ENCODE measurements at places on chromosomes 1 and 21.

- DNase-seq, result peak; percentile 55
Measured at GRCh38 chr1:228463559-228464455, 23.4 kb upstream of the RNF187 start.

GRCh38 chr1:154326546-154327465 lies 1.5 kb downstream of the ATP8B2 start:
- no peak for DNase-seq

DNA sequence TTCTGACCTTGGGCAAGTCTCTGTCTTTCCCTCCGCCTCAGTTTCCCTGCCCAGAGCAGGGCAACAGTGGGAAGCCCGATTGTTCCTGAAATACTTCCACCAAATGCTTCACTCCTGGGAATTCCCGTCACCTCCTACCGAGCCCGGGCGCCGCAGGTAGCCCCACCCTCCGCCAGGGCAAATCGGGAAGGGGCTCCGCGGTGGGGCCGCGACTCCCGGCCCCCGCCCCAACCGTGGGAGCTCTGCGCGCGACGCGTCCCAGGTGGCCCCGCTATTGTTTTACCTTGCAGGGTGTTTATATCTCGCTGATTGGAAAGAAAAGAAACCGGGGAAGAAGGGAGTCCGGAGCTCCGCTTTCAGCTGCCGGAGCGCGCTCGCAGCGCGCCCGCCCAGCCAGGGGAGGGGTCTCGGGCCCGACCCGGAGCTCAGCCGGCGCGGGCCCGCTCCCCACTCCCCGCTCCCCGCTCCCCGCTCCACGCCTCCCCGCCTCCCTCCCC lies 407 bp downstream of the IGSF3 start:
- DNase-seq, result no peak

DNA sequence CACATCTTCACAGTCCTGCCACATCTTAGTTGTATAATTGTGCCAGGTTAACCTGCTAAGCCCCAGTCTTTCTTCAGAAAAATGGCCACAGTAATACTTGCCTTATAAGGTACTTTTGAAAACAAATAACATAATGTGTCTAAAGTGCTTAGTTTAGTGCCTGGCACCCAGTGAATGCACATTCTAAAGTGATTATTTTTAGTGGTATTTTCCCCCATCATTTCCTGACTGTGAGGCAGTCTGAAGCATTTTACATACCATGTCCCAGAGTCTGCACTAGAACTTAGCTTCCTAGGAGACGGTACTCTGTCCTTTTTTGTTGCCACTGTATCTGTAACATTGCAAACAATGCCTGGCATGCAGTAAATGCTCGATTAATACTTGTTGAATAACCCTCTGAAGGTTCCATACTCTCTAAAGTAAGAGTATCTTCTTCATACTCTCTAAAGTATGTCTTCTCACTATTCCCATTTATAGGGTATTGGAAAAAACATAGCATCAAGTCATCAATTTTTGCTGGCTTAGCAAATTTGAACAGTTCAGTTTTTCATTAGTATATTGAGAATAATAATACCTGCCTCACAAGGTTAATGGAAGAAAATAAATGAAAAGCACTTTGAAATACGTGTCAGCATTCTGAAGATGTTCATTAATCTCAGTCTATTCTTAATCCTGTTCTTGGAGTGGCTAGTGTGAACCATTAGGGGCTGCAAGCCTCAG lies 43.7 kb downstream of the FMO3 start:
- DNase-seq, result no peak

GRCh38 chr1:164683235-164683634 lies 124.3 kb downstream of the PBX1 start:
- DNase-seq, result no peak

- no peak for DNase-seq
Measured at GRCh38 chr21:46425041-46425440, 33.6 kb upstream of the DIP2A start.

GRCh38 chr1:69835955-69836354 lies 268.2 kb downstream of the LRRC7 start:
- no peak for DNase-seq

- no peak for DNase-seq
Measured at GRCh38 chr21:14438211-14438610, 55.3 kb upstream of the HSPA13 start.

- no peak for DNase-seq
Measured at GRCh38 chr1:183303901-183304300, 114.3 kb downstream of the NMNAT2 start.

DNA sequence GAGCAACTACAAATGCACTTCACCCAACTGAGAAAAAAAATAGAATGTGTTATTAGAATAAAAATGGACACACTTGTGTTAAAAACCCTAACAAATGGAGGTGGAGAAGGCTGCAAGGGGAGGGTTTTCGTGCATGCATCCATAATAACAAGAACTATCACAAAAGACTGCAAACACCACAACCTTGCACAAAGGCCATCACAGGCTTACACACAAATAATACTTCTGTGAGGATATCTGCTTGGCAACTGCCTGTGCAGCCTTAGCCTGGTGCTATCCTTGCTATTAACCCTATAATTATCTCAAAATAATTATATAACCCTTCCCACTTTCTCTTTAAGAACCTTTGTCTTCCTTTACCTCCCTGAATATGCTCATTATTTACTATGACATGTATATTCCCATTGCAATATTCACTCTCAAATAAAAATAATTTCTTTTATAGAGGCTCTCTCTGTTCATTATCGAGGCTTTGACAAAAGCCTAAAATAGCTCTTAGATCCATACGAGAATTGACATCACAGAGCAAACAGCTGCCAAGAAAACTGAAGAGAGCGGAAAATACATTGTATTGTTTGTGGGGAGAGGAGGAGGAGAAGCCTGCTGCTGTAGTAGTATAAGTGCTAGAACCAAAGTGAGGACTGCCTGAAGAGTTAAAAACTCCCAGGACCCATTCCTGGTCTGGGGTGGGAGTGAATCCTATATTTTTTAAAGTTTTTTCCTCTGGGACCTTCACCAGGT lies 1768.7 kb downstream of the BRINP3 start:
- peak; percentile 45 for DNase-seq

- DNase-seq, result no peak
Measured at GRCh38 chr1:7315946-7316345, 455.1 kb upstream of the VAMP3 start.

DNA sequence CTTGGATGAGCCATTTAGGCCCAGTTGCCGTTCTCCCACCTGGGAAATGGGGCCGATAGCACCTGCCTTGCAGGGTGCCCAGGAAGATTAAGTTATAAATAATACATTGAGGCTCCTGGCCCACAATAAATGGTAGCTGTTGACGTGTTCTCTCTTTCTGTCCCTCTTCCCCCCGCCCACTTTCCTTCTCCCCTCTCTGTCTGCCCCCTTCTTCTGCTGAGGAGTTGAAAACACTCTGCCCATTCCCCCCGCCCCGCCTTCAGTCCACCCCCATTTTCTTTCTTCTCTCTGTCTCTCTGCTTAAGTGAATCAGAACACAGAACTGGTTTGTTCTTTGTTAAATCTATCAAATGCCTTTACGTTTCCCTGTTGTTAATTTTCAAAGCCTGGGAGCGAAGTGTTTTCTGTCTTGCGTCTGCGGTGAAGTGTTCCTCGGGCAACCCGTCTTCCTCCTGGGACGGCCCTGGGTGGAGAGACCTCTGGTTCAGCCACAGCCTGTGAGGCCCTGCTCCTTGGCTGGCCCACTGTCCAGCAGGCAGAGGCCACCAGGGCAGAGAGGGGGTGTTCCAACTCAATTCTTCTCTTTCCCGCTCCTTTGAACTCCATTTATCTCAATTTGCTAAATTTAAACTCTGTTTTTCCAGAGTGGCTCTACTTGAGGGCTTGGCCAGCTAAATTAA lies 29.3 kb upstream of the SELENON start:
- no peak for DNase-seq

- no peak for DNase-seq
Measured at GRCh38 chr1:20511518-20512428, 3.8 kb upstream of the MUL1 start.

DNA sequence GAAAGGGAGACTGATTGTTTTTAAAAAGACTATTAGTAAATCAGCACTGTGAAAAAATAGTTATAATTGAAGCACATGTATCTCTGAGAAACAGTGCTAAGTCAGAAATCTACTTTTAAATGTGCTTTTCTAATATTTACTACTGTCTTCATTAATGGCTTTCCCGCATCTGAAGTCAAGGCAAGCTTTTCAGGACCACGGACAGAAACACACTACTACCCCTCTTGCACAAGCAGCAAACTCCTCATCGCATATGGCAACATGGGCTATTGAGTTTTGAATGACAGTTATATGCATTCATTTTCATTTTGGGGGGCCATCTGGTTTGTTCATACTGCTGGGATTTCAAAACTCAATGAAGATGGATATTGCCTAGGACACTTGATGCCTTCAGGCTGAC lies 433.4 kb upstream of the CAMK1G start:
- no peak for DNase-seq

DNA sequence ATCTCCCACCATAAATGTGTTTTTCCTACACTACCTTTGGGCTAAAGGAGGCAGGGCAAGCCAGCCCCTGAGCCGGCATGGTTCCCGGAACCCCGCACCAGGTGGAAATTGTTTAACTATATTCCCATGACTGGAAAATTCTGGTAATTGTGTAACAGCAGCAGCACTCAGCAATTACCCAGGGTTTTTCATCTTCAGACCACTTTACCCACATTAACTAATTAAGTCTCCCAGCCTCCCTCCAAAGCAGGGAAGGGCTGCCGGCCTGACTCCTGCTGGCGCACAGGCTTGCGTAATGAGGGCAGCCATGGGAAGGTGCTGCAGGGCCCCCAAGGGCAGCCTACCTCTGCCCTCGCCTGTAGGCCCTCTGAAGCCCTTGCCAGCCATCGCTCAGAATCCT lies 140.7 kb upstream of the VAMP3 start:
- DNase-seq, result peak; percentile 85

DNA sequence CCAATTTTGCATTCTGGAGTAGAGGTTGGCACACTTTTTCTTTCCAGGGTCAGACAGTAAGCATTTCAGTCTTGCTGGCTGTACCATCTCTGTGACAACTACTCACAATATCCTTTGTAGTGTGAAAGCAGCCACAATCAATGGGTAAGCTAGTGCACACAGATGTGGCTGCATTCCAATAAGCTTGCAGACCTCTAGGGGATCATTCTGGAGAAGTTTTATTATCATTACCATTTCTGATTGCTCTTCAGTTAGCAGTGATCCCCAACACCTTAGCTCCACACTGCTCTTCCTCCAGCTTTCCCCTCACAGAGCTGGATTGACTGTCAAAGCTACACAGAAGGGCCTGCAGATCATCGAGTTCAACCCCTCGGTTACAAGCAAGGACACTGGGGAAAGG lies 9.1 kb downstream of the RXRG start:
- DNase-seq, result no peak

- no peak for DNase-seq
Measured at GRCh38 chr1:201660931-201661822, 122.2 kb downstream of the NAV1 start.

- DNase-seq, result no peak
Measured at GRCh38 chr1:239363930-239364329, 22.4 kb upstream of the CHRM3 start.

GRCh38 chr1:93977598-93977945 lies 68.3 kb upstream of the GCLM start:
- DNase-seq, result no peak

DNA sequence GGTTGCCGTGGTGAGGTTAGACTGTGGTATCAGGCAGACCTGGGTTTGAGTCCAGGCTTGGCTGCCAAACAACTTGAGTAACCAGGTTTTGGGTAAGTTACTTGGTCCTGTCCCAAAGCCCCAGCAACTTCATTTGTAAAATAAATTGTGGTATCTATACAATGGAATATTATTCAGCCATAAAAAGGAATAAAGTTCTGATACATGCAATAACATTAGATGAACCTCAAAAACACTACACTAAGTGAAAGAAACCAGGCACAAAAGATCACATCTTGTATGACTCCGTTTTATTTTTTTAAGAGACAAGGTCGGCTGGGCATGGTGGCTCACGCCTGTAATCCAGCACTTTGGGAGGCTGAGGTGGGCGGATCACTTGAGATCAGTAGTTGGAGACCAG lies 16.4 kb upstream of the MIXL1 start:
- no peak for DNase-seq

- no peak for DNase-seq
Measured at GRCh38 chr1:231322880-231323530, 14.6 kb downstream of the EXOC8 start.

DNA sequence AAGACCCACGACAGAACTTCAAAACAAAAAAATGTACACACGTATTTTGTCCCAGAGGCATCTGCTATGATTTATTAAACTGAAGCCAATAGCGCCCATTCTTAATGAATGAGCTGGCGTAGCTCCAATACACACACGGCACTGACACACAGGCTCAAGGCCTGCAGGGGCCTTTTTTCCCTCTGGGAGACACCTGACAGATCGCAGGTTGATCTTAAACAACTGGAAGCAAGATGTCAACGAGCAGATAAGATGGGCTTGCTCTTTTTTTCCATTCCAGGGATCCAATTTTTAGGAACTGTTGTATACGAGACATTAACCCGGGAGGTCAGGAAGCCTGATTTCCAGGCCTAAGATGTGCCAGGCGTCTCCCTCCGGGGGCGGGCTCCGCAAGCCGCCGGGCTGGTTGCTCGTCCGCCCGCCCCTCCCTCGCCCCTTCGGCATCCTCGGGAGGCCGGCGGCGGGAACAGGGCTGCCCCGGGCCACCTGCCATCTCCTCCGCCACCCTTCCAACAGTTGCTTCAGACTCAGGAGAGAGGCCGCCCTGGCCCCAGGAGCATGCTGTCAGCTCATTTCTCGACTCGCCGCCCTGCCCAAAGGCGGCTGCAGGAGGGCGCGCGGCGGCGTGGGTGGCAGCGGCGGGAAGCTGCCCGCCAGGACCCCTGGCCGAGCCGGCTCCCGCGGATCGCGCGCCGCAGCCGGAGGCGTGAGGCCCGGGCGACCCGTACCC lies 735 bp downstream of the TTC13 start:
- peak; percentile 53 for DNase-seq

DNA sequence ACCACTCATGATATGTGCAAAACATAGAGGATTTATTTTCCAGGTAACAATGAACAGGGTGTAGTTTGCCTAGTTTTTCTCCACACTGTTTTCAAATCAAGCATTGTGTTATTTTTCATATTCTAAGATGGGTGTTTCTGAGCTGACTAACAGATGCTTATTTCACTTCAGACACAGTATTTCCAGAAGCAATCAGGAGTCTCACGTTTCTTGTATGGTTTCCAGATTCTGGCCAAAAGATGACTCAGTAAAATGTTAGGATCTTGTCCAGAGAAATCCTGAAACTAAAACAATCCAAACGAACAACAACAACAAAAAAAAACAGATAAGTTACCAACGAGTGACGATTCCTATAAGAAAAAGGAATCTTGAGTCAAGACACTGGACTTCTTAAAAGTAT lies 5.3 kb downstream of the UTS2 start:
- no peak for DNase-seq

- DNase-seq, result no peak
Measured at GRCh38 chr1:109802136-109802900, 38.6 kb upstream of the EPS8L3 start.

DNA sequence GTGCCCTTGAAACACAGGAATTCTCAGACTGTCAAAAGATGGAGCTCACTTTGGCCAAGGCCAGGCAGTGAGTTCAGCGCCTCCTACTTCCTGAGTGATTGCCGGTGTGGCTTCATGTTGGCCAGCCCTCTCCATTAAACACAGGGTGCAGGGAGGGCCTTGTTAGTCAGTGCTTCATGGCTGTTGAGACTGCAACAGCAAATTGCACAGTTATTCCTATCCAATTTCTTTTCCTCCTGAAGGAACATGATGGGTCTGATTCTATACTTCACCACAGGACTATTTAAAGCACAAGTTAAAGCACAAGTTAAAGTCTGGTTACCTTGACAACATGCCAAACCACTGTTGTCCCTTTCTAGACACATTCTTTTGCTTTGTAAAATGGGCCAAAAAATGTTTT lies 156.6 kb downstream of the SIPA1L2 start:
- no peak for DNase-seq

GRCh38 chr1:212070720-212071302 lies 35.3 kb downstream of the DTL start:
- DNase-seq, result peak; percentile 18
